ENCODE measurements at places on chromosomes 6 and 20. TPM values are rescaled to one million over a fixed set of nuclear protein-coding genes. Genes with fewer than 3 reads are reported as not detected.

DNA sequence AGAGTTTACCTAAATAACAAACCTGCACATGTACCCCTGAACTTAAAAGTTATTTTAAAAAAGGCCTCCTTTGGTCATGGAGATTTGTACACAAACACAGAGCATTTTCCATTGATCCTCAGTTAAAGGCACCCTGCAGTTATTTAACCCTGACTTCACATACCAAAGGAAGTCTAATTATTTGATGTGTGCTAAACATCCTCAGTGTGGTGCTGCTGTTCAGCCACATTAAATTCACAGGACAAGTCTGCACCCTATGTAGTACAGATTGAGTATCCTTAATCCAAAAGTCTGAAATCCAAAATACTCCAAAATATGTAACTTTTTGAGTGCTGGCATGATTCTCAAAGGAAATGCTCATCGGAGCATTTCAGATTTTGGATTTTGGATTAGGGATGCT lies 21.4 kb downstream of the KCNQ5 start:
- no peak for DNase-seq

DNA sequence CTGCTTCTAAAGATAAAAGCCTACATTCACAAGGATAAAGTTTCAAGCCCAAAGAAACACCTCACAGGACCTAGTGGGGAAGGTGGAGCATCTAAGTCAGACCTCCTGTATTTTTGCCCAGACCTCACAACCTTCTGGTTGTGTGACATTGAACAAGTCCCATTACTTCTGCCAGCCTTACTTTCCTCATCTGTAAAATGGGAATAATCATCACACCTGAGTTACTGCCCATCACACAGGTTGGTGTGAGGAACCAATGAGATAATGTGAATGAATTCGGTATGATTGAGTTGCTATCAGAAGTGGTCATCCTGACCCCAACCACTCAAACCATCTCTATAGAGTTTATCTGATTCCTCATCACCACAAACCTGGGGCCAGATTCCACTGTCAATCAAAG lies 11.1 kb upstream of the SLC22A23 start:
- no peak for DNase-seq

DNA sequence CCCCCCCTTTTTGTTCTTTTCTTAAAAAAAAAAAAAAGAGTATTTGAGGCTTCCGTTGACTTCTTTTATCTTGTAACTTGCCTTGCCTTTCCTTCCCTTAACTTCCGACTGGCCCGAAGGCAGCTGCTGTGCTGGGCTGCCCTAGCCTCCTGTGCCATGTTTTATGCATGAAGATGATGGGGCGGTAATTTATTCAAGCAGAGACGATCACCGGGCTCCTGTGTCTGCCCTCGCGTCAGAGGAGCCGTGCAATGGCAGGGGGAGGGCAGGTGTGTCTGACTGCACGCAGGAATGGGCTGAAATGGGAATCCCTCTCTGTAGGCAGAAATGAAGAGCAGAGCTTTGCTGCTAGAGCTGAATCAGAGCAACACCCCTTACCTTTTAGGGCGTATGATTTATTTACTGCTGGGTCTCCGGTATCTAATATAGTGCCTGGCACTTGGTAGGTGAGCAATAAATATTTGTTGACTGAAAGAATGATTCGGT lies 106.3 kb upstream of the RIPOR2 start:
- DNase-seq = peak; percentile 50

DNA sequence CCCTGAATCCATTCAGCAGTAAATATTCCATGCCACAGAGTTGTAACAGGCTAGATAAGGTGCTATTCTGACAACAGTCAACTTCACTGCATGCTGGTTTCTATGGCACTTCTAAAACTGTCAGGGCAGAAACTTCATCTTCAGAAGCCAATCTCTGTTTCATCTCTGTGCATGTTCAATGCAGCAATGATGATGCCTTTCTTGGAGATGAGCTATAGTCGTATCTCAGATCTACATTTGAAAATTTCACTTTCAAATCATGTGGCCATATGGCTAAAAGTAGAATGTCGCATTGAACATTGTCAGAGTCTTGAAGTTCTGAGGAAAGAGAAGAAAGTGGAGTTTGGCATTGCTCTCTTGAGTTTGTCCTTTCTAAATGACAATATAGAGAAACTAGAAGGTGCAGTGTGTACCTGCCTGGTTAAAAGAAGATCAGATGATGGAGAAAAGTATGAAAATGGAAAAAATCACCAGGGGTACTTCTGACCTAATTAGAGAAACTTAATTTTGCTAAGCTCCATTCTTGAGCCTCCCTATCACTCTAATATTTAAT lies 49.0 kb upstream of the VSTM2L start:
- no peak for DNase-seq

GRCh38 chr6:162063666-162064065 lies 663.9 kb downstream of the PRKN start:
- no peak for DNase-seq

- peak; percentile 41 for DNase-seq
Measured at GRCh38 chr6:14664112-14664601, 546.6 kb downstream of the CD83 start.

- no peak for DNase-seq
Measured at GRCh38 chr20:17681726-17682102, 328 bp downstream of the RRBP1 start.

DNA sequence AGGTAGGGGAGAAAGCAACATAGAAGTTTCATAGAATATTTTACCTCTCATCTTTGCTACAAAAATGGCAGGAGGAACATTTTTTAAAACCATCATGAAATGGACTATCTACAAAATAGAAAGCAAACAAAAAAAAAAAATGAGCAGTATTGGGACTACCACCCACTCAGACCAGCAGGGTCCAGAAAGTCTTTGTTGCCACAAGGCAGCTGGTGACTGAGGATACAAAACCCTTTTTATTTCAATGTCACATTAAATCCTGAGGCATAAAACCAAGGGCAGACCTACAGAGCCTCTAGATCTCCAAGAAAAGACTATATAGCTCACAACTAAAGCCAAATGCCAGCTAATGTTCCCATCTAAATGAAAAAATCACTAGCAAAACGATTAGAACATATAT lies 282.2 kb downstream of the PTPRK start:
- DNase-seq = no peak

- DNase-seq = no peak
Measured at GRCh38 chr6:167567142-167568033, 242.5 kb downstream of the TTLL2 start.

GRCh38 chr6:170082067-170082466 lies 208.8 kb downstream of the DLL1 start:
- DNase-seq = no peak

DNA sequence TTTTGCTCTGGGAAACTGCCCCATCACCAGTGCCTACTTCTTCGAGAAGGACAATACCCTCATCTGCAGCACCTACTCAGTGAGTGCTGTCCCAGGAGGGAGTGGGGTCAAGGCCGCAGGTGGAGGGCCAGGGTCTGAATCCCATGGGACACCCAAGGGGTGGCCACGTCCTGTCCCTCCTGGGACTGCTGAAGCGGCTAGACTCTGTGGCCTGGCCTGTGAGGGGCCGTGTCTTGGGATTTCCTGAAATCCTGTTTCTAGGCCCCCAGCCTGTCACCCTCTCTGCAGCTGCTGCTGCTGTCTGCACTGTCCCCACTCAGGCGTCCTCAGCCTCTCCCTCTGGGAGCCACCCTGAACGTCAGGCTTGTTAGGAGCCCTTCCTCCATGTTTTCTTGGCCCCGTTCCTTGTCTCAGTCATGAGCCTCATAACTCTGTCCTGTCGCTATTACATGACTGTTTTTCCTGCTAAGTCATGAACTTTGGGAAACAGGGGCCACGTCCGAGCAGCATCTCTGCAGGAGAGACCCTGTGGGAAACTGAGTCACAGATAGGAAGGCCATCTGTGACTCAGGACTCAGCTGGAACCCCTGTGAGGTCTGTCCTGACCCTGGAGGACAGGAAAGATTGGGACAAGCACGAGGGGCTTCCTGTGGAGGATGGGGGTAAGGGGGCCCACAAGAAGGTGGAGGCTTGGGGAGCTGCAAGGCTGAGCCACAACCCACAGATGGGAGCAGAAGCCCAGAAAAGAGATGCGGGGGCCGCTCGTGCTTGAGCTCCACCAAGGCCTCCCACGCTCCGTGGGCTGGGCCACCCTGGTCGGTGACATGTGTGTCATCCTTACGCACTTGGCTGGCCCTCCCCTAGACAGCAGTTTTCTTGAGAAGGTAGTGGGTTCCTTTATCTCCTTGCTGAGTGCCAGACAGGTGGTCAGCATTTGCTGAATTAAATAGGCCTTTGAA lies 49.9 kb downstream of the EFCAB8 start:
- DNase-seq = peak; percentile 18

GRCh38 chr20:14632906-14633305 lies 295.5 kb upstream of the FLRT3 start:
- DNase-seq = no peak

DNA sequence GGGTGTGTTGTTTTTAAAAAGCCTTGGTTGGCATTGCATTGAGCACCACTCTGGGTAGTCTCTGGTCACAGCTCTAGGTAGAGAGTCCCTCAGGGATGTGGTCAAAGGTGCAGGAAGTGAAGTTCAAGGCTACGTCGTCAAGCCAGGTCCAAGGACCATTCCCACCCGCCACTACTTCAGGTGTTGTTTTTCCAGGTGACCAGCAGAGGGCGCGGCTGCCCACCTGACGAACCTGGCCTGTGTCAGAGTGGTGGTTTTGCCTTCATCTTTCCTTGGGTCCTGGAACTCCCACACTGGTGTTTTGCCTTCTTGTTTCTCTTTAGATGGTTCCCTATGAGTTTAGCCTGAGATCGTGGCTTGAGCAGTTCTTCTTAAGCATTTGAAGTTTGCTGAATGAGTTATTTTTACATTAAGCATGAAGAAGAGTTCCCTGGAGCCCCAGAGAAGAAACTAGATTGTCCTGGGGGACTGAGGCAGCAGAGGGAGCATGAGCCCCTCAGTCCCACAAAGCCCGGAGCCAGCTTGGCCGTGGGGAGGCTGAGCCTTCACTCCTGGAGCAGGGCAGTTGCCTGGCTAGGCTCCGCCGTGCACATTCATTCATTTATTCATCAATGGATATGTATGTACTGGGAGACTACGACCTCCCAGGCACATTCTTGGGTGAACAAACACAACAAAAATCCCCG lies 5.6 kb upstream of the PHACTR3 start:
- DNase-seq = peak; percentile 40

GRCh38 chr6:113920663-113921267 lies 50.2 kb downstream of the HDAC2 start:
- DNase-seq = no peak

DNA sequence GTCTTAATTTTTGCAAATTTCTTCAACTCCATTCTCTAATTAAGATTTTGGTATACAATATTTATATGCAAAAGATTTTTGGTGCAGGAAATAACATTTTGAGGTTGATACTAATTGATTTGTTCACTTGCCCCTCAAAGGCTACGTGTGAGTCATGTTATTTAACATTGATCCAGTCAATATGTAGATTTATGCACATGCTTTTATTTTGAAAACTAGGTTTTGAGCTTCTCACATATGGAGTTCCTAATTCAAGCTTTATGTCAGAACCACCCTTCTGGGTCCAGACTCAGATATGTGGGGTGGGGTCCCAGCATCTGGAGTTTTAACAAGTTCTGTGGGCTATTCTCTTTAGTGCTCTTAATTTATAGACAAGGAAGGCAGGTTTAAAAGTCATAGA lies 13.8 kb downstream of the UTRN start:
- DNase-seq = no peak

DNA sequence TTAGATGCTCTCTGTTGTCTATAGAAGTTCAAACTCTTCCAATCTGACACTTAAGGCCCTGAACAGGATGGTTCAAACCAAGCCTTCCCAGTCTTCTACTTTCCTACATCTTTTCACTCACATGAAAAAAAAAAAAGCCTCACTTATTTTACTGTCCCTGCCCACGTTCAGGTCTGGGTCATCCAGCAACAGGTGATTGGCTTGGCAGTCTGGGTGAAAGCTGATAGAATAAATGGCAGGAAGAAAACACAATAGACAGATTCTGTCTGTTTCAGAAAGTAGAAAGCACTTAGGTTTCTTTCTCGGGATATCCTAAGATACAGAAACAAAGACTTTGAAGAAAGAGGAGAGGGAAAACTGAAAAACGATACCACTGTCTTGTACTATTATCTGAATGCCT lies 61.8 kb upstream of the HSF2 start:
- no peak for DNase-seq

DNA sequence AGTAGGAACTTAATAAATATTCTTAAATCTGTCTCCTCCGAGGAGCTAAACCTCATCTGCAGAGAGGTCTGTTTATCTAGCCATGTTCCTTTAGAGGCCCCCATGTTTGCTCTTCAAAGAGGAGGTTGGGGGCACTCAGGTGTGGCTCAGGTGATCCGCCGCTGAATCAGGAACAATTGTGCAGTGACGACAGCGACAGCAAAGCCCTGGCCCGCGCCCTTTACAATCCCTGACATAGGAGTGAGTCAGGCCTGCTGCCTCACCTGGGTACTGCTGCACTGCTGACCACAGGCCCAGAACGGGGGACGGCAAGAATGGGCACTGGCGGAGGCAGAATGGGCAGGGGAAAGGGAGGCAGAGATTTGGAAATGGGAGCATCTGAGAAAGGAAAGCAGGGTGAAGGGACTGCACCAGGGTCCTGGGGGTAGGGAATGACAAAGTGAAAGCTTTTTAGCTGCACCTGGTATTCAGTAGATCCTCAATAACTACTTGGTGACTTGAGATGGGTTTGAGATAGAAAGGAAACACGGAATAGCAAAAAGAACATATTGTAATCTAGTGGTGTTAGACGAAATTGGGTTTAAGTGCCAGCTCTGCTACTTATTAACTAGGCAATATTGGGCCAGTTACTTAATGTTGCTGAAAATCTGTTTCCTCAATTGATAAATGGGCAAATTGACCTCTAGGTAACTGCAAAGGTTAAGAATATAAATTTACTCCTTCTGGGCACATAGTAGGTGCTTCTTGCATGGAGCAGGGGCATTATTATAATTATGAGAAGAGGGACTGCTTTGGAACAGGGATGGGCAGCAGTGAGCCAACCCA lies 5.4 kb upstream of the IER3 start:
- no peak for DNase-seq

- no peak for DNase-seq
Measured at GRCh38 chr6:134739299-134740026, 210.4 kb downstream of the ALDH8A1 start.

ZBP1 gene
- total RNA-seq = 1.6 TPM

ZNF184 gene
- 13.1 TPM for total RNA-seq

STX11 gene
- total RNA-seq = 36.0 TPM

TTK gene
- 34.8 TPM for total RNA-seq

MOCS1 gene
- total RNA-seq = 1.4 TPM

ZC3H12D gene
- total RNA-seq = 170 TPM

ADGB gene
- not detected for total RNA-seq

ZNF341 gene
- 3.0 TPM for total RNA-seq

F13A1 gene
- total RNA-seq = not detected

PPARD gene
- total RNA-seq = 24.1 TPM

All from activated T-cell treated with anti-CD3 and anti-CD28 coated beads, Interleukin-2, amount 50 U/mL, for 72 hours (primary cell).